ENCODE measurements at places on chromosomes 13 and 19.

DNA sequence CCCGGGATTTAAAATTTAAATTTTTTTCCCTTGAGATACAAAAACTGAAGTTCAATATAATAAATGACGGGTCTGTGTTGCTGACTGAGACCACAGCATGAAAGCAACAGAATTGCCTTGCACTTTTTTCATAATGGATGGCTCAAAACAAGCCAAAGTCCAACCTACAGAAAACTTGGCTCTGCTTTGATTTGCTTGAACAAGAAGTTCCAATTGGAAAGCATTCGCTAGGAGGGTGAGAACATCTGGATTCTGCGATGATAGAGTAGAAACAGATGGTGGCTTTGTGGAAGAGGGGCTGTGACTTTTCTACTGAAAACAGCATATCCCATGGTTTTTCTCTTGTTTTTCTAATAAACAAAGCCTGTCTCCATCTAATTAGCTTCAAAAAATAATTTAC, 46.4 kb downstream of the THSD1 start:
- DNase-seq: no peak

DNA sequence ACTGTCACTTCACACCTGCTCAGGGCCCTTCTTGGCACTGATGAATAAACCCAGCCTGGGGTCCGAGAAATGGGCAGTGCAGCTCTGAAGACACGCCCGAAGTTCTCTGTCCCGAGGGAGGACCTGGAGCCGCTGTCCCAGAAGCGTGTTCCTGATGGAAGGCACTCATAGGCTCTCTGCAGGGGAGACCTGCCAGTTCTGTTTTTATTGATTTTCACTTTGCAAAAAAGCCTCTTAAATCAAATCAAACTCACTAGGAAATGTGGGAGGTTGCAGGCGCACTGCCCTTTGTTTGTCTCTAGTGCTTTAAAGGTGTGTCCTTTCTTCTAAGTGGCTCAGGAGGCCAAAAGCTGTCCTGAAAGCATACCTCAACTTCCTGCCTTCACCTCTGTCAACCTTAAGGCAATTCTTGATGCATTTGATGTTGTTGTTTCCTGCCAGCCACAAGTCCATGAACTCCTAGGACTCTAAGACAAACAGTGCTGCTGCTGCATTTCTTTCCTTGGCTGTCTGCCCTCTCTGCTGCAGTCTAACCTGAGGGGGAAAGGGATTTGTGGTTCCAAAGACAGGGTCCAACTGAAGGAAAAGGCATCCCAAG, 663.2 kb downstream of the UQCRFS1 start:
- no peak for DNase-seq

GRCh38 chr13:71576571-71576970, 290.4 kb downstream of the DACH1 start:
- no peak for DNase-seq

DNA sequence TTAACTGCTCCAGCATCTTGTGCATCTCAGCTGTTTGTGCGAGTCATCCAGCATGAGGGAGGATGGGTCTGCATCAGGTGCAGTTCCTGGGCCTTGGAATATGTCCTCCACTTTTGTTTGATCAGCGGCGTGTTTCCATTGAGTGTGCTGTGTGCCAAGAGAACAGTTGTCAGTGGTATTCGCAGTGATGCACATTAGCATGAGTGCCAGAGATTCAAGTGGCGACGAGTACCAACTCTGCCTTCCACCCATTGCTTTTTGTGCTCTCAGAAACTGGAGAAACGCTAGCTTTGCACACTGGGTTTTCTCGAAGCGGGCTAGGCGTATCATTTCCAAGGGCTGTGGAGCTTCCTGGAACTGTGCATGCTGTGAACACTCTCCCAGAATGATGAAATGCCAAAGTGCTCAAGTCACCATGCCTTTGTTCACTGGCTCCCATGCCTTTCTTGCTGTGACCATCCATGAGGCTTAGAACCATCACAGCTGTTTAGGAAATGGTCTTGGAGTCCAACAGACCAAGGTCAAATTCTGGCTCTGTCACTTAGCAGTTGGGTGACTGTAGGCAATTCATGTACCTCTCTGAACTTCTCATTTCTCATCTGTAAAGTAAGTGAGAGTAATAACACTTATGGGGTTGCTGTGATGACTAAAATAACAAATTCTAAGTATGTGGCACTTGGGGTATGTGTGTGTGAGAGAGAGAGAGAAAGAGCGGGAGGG, 18.4 kb downstream of the LRCH1 start:
- no peak for DNase-seq

- DNase-seq: no peak
These were observed 652.2 kb downstream of the DACH1 start for GRCh38 chr13:71214821-71215220.

- DNase-seq: no peak
These were observed 3.6 kb upstream of the MIER2 start for GRCh38 chr19:347946-348861.

DNA sequence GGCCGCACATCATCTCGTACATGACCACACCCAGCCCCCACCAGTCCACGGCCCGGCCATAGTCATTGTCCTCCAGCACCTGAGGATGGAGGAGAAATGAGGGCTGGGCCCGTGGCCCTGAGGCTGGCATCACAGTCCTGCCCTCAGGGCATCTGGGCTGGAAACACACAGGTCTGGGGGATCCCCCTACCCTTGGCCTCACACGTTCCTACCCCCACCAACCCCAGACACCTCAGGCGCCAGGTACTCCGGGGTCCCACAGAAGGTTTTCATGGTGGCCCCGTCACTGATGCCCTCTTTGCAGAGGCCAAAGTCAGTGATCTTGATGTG, 9.5 kb upstream of the CCNP start:
- no peak for DNase-seq

- no peak for DNase-seq
These were observed 4.1 kb upstream of the UBAC2 start for GRCh38 chr13:99196466-99197116.

- no peak for DNase-seq
These were observed 45.6 kb downstream of the LHFPL6 start for GRCh38 chr13:39557285-39557955.

Data from fibroblast of skin of left quadriceps (primary cell).